Ureter (tissue), 1 donor: ENCODE measurements at places on chromosomes 7 and 10.

GRCh38 chr10:126240483-126240882 is 147.8 kb downstream of the ADAM12 start:
- no peak for DNase-seq

GRCh38 chr10:80451132-80451531 is 3.0 kb upstream of the TSPAN14 start:
- no peak for DNase-seq

- no peak for DNase-seq
Measured at GRCh38 chr7:45024126-45024744, 24.2 kb downstream of the CCM2 start.

DNA sequence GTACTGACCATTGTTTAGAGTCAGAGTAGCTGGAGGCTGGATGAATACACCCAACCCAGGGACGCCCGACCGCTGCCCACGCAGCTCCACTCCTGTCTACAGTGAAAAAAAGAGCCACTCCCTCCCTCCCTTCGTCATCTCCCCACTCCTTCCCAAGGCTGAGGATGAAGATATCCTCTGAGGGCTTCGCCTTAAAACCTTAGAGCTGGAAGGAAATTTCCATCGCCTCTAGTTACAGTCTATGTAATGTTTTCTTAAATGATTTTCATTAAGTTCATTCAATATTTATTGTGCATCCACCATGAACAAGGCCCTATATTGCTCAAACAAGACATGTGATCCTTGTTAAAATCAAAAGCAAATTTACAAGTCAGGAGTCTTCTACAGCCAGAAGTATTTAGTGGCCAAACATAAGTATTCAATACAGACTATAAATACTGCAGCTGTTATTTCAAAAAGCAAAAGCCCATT is 11.3 kb upstream of the SLIT1 start:
- DNase-seq: no peak

GRCh38 chr10:46293832-46294640 is 7.2 kb downstream of the ANTXRL start:
- peak; percentile 41 for DNase-seq

GRCh38 chr10:110403593-110403992 is 94.1 kb upstream of the DUSP5 start:
- DNase-seq: no peak

DNA sequence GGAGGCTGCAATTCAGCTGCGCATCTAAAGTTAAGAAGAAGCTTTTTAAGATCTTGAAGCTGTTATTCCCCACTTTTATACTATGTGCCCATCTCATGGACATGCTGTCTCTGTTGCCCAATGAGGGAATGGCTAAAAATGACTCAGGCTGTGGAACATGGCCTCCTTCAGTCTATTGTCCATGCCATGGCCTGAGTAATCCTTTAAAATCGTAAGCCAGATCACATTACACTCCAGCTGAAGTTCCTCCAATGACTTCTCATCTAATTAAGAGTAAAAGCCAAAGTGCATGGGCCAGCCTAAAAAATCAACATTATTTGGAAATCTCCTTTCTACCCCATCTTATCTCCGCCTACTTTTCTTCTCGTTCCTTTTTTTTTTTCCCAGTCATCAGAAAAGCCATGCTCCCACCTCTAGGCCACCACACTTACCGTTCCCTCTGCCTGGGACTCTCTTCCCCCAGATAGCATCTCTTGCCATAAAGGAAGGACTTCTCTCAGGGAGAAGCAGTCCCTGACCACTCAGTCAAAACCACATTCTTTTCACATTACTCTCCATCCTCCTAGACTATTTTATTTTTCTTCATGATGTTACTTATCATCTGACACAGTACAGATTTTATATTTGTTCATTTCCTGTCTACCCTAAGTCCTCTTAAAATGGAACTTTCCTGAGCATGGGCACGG is 337.4 kb downstream of the PRPF18 start:
- no peak for DNase-seq

DNA sequence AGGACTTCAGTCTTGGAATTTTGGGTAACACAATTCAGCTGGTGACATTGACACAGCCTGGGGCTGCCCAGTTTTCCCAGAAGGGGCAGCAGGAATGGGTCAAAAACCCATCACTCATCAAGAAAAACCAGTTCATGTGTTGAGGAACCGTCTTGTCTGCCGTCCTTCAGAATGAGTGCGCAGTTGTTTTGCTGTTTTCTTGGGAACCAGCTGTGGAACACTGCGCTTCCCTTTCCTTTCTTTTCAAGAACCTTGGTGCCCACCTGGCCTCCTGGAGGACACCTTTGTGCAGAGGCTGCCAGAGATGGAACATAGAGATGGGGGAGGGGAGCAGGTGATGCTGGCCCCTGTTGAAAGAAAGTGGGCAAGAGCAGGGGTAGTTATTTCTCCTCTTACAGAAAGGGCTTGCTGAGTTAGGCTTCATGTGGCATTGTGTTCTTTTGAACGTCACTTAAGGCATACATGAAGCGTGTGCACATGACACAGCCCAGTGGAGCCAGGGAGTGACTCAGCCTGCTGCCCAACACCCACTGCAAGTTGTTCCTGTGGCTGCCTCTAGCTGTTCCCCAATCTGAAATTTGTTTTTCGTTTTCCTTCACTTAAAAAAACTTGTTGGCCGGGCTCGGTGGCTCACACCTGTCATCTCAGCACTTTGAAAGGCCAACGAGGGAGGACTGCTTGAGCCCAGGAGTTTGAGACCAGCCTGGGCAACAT is 87.4 kb upstream of the TNS3 start:
- peak; percentile 81 for DNase-seq

DNA sequence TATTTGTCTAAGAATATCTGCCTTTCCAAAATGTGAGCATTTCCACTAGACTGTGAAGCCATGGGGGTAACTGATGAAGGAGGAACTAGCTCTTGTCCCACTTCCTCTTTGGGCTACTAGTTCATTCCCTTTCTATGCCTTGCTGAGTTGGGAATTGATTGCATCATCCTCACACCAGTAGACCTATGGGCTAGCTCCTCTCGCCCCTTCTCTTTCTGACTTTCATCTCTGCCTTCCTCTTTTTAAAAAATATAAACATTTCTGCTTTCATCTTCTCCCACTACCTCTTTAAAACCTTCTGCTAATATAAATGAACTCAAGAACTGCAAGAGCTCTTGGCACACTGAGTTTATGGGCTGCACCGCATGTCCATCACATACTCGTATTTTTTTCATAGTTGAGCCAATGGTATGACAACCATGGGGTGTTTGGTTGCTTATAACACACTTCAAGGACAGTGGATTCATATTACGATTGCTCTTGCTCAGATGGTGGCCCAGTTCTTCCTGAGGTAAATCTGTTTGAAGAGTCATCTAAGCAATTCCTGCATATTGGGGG is 182.0 kb downstream of the REEP3 start:
- no peak for DNase-seq

DNA sequence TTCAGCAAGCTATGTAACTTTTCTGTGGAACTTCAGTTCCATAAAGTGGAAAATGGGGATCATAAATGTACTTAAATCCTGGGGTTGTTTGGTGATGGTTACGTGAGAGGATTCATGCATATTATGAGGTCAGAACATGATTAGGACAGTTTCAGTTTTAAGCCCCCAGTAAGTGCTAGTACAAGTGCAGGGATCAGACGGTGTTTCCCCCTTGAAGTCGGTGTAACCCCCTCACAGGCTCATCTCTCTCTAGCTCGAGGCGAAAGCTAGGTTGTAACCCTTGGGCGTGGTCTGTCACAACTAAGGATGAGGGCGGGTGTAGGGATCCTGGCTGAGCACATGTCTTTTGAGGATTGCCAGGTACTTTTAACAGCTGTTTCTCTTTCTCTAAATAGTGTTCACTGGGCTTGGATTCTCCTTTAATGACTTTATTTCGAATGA is 84.7 kb downstream of the SPAG6 start:
- no peak for DNase-seq

- no peak for DNase-seq
Measured at GRCh38 chr10:87816898-87817608, 973 bp downstream of the ATAD1 start.

- no peak for DNase-seq
Measured at GRCh38 chr10:128657548-128657947, 531.3 kb upstream of the MKI67 start.

GRCh38 chr10:111593578-111593977 is 516.7 kb downstream of the ADRA2A start:
- DNase-seq: no peak

DNA sequence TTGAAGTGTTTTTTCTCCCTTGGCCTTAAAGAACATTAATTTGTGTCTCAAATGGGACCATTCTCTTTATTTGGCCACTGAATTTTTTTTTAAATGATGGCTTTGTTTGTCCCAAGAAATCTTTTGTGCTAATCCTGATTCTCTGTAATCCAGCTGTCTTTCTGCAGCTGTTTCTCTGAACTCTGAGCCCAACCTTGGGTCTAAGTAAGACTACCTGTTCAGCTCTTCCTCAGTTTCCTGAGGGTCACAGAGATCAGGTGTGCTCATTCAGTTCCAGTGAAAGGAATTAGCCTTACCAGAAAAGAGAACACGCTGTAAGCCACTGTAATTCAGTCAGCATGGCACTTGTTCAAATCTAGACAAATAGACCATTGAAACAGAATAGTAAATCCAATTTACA is 94.2 kb downstream of the ANKIB1 start:
- DNase-seq: no peak

DNA sequence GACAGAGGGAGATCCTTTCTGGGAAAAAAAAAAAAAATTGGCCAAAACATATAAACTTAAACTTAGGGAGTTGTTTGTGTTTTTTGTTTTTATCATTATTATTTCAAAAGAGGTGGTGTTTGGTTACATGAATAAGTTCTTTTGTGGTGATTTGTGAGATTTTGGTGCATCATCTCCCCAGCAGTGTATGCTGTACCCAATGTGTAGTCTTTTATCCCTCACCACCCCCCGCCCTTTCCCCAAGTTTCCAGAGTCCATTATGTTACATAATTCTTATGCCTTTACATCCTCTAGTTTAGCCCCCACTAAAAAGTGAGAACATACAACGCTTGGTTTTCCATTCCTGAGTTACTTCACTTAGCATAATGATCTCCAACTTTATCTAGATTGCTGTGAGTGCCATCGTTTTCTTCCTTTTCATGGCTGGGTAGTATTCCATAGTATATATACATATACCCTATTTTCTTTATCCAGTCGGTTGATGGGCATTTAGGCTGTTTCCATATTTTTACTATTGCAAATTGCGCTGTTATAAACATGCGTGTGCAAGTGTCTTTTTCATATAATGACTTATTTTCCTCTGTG is 148.1 kb upstream of the ZNF92 start:
- DNase-seq: no peak

DNA sequence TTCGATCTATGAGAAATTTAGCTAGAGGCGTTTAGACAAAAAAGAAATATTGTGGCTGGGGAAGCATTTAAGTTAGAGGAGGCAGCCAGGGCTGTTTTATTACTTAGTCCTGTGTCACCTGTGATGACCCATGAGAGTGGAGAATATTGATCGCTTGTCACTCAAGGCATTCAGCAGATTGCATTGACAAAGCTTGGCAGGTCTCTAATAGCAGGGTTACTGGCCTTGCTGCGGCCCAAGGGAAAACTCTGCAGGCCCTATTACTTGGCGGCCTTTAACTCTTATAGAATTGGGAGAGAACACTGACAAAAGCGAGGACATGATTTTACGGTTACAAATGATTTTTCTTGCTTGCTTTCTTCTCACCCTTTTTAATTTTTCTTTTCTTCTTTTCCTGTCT is 473.5 kb downstream of the AUTS2 start:
- no peak for DNase-seq

DNA sequence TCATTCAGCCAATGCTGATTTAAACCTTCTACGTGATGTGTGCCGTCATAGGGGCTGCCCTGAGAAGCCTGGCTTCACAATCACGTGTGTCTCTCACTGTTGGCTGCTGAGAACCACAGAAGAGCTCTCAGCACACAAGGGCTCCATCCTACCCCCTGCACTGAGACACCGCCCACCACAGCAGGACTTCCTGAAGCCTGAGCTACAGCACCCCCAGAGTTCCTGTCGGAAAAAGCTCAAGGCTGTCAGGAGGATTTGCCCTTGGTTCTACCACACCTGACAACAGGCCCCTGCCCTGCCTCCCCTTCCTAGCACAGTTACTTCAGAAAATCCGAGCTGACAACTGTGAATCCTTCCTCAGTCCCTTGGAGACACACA is 191.9 kb downstream of the MAD1L1 start:
- no peak for DNase-seq

DNA sequence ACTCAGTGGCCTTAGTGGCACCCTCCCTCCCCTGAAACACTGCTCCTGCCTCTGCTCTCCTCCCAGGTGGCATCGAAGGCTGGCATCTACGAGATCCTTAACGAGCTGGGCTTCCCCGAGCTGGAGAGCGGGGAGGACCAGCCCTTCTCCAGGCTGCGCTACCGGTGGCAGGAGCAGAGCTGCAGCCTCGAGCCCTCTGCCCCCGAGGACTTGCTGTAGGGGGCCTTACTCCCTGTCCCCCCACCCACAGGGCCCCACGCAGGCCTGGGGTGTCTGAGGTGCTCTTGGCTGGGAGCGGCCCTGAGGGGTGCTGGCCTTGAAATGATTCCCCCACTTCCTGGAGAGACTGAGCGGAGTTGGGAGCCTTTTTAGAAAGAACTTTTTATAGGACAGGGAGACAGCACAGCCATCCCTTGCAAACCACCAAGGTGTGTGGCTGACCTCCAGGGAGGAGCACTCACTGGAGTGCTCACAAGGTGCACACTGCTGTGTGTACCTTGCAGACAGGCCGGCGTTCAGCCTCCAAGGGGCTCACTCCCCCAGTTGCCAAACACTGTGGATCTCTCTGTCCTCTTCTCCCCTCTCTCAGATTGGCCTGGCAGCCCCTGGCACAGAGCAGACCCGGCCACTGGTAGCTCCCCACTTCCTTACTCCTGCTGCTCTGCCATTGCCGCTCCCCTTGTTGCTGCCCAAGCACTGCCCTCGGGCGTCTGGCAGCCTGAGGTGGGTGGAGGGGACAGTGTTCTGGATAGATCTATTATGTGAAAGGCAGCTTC is 35.8 kb downstream of the PRF1 start:
- no peak for DNase-seq

DNA sequence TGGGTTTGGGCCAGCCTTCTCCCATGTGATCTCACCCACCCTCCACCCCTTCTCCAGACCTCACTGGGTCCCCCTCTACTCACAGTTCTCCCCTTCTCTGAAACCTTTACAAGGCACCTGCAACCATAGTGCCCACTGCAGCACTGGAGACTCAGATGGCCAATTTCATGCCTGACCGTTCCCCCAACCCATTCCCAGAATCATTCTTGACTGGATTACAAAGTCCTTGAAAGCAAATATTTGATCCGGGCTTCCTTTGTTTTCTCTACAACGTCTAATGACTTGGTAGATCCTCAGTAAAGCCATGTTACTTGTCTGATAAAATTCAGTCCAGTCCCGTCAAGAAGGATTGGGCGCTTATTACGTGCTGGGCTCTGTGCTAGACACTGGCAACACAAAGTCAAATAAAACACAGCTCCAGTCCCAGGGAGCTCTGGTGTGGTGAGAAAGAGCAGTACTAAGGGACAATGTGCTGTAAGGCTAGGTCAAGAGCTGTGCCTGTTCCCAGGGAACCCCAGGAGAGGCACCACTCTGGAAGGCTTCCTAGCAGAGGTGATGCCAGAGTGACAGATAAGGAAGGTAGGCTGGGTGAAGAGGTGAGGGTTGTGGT is 36.5 kb downstream of the SH3PXD2A start:
- no peak for DNase-seq

- DNase-seq: no peak
Measured at GRCh38 chr10:126841341-126841895, 63.8 kb upstream of the DOCK1 start.

- no peak for DNase-seq
Measured at GRCh38 chr7:69893906-69894305, 295.6 kb downstream of the AUTS2 start.

- no peak for DNase-seq
Measured at GRCh38 chr7:106236065-106236464, 48.7 kb downstream of the NAMPT start.
